Effector memory CD4-positive, alpha-beta T cell (primary cell): ENCODE measurements at places on chromosomes 6 and 20.

DNA sequence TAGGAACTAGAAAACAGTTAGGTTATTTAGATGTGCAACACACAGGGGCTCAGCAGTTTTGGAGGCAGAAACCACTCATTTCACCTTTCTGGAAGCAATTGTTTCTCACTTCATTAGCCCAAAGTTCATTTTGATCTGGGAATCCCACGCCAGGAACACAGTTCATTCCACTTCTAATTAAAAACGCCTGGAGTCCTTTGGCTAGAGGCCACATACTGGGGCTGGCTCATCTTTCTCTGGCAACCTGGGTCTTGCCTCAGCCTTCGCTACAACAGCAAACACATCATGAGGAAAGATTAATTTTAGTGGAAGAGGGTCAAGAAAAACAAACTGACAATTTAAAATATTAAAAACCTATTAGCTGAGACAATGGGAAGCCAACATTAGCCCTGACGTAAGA, 69.7 kb downstream of the RFPL4B start:
- DNase-seq, result no peak

DNA sequence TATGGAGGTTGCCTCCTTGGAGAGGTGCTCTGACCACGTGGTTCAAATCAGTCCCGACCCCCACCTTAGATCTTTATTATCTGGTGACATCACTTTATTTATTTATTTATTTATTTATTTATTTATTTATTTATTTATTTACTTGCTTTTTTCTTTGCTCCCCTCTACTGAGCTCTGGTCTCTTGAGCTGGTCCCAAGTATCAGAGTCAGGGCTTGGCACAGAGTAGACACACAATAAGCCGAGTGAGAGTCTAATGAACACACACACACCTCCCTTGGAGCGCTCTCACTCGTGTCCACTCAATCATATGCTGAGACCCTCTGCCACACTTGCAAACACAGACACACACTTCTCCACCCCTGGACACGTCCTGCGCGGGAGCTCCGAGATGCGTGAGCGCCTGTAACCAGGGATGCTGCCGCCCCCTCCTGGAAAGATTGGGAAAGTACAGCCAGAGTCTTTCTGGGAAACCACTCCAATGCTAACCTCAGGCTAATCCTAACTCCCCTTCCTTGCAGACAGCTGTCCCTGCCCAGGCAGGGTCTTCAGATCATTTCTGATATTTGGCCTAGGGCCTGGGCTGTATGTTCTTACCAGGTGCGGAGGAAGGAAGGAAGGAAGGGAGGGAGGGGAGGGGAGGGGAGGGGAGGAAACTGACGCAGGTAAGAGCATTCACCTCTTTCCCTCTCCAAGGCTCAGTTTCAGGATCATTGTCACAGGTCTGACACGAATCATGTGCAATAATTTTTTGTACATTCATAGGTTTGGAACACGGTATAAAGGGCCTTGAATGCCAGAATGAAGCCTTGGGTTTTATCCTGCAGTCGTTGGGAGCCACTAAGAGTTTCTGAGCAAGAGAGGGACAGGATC, 70.9 kb downstream of the STK35 start:
- peak; percentile 44 for DNase-seq

DNA sequence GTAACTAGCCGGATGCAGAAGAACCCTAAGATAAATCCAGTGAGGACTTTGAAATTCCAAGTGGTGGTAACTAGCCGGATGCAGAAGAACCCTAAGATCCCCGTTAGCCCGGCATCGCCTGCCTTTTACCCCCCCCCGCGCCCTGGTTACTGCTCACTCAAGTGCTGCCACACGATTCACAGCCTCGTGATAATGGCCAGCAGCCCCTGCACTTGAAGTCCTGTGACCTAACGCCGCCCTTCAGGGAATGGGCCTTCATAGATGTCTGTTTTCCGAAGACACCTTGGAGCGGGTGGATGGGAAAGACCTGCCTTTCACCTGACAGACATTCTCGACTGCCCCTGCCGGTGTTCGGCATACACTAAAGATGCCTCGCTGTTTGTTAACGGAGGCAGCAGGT, 127.9 kb downstream of the HUS1B start:
- no peak for DNase-seq

GRCh38 chr6:160439751-160440150, 91.6 kb downstream of the SLC22A3 start:
- DNase-seq, result no peak

DNA sequence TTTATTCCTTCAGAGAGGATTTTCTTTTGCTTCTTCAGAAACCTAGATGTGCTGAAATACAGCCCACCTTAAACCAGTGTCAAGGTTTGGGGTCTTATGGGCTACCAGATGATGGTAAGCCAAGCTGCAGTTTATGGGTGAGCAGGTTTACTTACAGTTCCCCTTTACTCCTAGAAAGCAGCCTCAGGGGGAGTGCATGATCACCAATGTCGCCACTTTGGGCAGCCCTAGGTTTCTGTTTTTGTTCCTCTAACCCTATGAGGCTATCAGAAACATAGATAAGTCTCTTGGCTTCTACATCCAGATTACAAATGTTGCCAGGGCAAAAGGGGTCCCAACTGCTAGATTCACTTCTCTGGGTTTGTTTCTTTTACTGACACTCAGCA, 67.2 kb downstream of the TRIM27 start:
- DNase-seq, result no peak
